ENCODE measurements at places on chromosomes 12 and 14.

DNA sequence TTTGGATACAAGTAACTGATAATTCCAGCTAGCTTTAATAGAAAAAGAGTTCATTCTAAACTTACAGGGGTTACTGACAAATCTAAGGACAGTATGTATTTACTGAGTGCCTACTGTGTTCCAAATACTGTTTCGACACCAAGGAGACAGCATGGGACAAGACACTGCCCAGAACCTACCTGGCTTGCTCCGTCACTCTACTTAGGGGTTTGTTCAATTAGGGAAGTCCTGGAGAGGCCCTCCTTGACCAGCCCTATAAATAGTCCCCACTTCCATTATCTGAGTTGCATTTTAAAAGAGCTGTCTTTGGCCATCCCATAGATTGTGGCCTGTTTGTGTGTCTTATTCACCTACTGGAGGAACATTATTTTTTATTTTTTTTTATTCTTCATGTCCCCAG is 129.5 kb upstream of the ATF1 start:
- DNase-seq: no peak

DNA sequence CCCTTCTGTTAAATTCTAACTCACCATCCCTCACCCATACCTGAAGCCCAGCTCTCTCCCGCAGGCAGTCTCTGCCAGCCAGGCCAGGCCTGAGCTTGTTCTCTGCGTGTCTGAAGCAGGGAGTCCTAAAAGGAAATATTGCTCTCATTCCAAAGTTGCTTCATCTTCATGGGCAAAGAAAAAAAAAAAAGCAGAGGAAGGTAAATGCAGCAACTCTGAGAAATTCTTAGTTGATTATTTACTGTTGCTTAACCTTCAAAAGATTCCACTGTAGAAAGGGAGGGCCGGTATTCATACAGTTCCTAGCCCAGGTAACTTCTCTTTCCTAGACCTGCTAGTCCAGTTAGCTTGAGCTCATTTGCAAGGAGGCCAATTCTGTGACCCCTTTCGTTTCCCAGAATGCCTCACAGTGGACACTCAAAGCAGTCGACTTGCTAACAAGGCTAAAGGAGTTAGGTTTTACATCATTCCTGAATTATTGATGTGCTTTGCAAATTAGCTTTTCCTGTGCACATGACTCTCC is 193.5 kb upstream of the EEA1 start:
- DNase-seq: no peak

GRCh38 chr12:18752947-18753346 is 15.0 kb downstream of the CAPZA3 start:
- DNase-seq: no peak

DNA sequence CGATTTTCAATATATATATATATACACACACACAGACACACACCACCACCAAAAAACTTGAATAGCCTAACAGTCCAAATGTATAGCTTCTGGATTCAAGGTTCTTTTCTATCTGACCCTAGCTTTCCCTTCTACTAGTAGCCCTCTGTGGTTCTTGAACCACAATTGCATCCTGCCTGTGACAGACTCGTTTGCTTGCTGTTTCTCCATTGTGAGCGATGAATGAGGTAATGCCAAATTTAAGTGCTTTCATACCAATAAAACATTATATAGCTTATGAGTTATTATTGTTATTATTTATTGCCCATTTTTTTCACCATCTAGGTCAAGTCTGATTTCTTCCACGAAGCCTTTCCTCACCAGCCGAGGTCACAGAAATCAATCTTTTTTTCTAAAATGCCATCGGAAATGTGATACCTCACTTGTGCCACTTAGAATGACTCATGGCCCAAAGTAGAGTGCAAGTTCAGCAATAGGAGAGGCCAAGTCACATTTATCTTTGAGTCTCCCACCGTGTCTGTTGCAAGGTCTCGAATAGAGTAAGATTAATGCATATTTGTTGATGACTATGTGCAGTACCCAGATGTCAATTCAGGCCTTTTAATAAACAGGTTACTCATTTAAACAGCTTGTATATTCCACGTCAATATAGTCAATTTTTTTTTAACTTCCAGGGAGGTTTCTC is 1015.8 kb upstream of the SEL1L start:
- no peak for DNase-seq

All from NCI-H774 (cell line).